ENCODE measurements at places on chromosomes 7 and 10.

GRCh38 chr7:542713-543500, 23.3 kb upstream of the PDGFA start:
- DNase-seq = peak; percentile 64

DNA sequence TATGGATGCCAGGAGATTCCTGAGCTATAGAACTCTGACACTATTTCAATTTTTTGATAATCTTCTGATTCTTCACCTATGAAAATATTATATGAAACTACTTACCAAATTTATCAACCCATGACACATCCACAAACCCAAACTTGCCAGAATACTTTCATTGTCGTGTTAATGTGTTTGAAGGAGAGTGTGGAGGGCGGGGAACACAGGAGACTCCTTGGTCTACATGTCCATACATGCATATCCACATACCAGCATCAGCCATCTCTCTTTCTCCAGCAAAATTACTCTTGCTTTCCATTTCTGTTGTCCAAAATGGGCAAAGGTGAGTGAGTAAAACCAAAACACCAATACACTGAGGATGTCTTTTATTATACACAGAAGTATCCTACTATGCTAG, 23.5 kb upstream of the BPGM start:
- DNase-seq = no peak

DNA sequence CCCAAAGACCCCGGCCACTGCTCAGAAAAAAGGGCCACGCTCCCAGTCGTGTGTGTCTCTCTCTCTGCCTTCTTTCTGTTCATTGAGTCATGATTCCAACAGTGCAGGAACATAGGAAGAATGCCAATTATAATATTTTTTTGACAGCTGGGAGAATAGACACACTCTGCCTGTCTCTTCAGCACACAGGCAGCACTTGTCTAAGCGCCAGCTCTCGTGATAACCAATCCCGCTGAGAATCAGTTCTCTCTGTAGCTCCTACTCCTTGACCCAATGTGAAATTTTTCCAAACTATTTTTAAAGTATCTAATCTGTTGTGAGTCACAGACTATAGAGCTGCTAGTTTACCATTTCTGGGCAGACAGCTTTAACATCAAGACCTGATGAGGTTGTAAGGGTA, 145.7 kb upstream of the RHEB start:
- DNase-seq = no peak

DNA sequence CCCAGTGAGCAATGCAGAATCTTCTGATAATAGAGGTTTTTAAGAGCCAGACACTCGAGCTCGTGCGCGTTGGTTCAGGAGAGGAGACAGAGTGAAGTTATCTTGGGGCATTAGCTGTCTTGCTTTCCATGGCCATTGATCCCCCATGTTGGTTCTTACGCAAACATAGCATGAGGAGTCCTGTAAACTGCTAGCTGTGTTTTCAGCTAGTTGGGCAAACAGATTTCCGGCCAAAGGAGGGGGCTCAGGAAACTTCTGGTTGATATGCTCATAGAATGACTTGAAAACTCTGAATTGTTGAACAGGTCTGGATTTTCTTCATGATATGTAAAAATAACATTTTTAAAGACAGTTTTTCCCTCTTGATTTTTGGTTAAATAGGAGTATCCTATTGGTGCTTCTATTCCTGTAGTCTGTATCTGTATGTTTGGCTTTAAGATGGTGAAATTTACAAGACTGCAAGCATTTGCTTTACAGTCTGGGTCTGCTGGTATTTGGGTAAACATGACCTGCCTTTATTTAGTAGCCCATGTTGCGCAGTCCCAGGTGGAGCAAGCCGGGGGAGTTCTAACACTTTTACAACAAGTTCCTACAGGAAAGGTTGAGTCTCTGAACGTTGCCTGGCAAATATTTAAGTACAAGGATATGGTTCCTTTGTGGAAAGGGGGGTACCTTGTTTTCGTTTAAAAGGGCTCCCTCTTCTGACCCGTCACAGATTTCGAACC, 218.4 kb upstream of the KCND2 start:
- DNase-seq = no peak

DNA sequence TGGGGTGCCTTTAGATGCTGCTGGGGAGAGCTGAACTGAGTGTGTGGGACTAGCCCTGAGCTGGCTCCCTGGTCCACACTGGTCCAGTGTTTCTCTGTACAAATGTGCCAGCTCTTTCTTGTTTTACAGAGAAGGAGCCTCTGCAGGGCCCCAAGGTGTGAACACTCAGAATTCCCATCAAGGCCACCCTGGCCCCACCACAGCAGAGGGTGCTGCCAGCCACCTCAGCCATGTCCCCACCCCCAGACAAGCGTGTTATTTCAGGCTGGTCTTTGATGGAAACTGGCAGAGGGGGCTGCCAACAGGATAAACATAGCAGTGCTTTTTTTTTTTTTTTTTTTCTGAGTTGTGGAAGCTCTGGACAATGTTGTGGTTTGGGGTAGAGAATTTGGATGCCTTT, 68.5 kb upstream of the LRRC18 start:
- no peak for DNase-seq

- no peak for DNase-seq
These were observed 173.6 kb upstream of the PRKCQ start for GRCh38 chr10:6753644-6754043.

Data from glomerular endothelial cell (primary cell).